ENCODE measurements at places on chromosomes 3 and 15.

- DNase-seq = no peak
Measured at GRCh38 chr15:63764804-63765311, 68.9 kb downstream of the HERC1 start.

GRCh38 chr3:39783680-39784079, 25.7 kb upstream of the MYRIP start:
- DNase-seq = no peak

DNA sequence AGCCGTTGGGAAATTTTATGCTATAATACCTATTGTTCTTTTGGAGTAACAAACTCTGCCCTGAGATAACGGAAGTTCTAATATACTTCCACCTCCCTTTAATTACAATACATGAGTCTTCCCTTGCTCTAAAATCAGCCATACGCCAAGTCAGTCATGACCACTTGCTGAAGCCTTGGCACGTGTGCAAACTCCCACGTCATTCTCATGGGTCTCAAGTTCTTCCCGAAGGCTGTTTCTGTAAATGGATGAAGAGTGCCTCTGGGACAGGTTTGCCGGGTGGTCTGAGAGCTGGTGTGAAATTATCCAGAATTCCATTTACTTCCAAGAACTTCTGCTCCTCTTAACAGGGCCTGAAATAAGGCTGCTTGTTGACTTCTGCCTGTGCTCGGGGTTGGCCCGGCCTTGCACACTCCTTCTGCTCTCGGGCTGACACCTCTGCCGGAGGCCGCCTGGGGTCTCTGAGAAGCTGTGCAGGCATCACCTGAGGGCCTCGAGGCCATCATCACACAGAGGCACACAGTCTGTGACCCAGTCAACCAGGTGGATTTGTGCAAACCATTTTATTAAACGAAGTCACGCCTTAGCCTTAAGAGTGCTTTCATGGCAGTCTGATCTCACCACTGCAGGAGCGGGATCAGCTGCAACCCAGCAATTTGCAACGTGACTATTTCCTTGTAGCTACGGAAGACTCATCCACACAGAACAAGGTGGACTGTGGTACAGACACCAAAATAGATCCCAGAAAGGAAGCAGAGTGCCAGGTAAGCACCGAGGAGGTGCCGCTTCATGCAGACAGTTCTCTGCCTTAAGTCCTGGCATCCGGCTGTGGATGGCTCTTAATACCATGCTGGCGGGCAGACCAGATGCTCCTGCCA, 120.1 kb downstream of the ADAMTS17 start:
- DNase-seq = no peak

DNA sequence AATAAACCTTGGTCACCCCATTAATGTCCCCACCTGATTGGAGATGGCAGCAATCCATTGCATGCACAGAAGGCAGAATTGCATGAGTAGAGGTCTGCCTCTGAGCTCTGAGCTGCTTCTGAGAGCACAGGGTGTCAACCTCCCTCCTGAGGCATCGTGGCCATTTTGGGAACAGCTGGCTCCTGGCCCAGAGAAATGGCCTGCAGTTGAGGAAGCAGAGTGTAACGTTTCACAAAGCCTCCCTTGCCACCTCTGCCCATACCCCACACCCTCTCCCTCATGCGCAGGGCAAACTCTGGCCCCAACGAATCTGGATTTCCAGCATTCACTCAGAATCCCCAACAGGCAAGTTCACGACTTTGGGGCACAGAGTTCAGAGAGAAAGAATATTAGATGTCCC, 198.9 kb downstream of the ADAMTS9 start:
- no peak for DNase-seq

GRCh38 chr15:101348643-101349042, 53.6 kb upstream of the SNRPA1 start:
- DNase-seq = no peak

- no peak for DNase-seq
Measured at GRCh38 chr15:63045879-63046278, 3.3 kb downstream of the TPM1 start.

DNA sequence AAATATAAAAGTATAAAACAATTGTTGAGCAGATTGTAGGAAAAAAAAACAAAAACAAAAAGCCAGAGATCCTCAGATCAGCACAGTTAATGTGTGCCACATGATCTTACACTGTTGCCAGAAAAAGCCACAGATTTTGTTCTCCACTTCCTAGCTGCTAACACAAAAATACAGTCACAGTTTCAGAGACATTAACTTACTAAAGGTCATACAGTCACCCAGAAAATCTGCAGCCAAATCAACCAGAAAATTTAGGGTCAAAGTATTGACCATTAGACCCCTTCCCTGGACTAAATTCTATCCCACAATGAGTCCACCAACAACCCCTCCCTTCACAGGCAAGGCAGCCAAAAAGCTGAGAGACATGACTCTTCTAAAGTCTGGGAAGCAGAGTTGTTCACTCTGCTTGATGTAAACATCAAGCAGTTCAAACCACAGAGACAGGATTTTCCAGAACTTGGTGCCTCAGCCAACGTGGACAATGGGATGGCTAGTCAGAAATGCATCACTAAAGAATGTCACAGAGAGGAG, 59.1 kb downstream of the SST start:
- DNase-seq = no peak

DNA sequence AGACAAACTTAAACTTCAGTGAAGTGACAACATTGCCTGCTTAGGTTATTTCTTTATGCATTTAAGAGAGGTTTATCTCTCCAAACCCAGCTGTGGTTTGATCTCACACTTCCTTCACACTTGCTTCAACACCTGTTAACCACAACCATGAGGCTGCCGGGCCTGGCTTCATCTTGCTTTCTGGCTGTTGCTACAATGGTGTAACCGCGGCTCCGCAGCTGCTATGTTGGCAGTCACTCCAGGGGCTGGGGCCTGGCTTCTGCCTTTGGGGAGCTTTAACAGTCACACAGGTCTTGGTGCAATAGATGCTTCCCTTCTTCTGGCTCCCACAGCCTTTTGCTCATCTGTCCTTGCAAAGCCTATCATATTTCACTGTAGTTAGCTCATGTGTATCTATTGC, 72.9 kb upstream of the MNS1 start:
- no peak for DNase-seq

DNA sequence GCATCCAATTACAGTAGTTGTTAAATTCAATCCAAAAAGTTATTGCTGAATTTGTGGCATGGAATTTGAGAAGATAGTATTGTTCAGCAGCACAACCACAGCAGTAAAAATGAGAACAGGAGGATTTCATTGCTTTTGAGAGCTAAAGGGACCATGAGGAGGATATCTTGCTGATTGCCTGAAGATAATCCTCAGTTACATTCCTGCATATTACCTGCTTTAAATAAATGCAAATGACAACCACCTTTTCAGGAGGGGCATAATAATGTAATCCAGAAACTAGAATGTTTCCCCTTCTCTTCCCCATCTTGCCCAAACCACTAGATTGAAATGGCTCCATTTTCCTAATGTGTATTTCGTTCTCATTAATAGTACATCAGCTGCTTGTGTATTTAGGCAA, 35.2 kb upstream of the SLC2A2 start:
- DNase-seq = no peak

- DNase-seq = peak; percentile 98
Measured at GRCh38 chr3:196643201-196643749, 3.8 kb downstream of the NRROS start.

GRCh38 chr3:152419748-152420147, 151.0 kb downstream of the MBNL1 start:
- no peak for DNase-seq

DNA sequence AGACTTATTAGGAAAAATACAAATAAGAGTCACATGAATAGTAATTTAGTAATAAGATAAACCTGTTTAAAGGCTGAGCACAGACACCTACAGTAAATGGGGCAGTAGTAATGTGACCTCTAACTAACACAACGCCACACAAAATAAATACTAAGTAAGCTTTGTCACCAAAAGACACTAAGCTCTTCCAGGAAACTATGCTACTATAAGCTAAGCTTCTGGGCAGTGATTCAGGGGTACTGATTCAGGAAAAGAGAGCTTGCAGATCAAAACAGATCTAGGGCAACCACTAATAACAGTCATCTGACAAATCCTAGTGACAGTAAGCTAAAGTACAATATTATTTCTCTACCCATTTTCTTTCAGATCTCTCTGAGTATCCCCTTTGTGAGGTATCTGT, 68.8 kb downstream of the PLOD2 start:
- no peak for DNase-seq

GRCh38 chr3:150227839-150228238, 180.3 kb upstream of the TSC22D2 start:
- no peak for DNase-seq

GRCh38 chr3:116263842-116264545, 181.3 kb downstream of the LSAMP start:
- DNase-seq = no peak

GRCh38 chr3:193301433-193301832, 60.4 kb downstream of the PLAAT1 start:
- DNase-seq = no peak

DNA sequence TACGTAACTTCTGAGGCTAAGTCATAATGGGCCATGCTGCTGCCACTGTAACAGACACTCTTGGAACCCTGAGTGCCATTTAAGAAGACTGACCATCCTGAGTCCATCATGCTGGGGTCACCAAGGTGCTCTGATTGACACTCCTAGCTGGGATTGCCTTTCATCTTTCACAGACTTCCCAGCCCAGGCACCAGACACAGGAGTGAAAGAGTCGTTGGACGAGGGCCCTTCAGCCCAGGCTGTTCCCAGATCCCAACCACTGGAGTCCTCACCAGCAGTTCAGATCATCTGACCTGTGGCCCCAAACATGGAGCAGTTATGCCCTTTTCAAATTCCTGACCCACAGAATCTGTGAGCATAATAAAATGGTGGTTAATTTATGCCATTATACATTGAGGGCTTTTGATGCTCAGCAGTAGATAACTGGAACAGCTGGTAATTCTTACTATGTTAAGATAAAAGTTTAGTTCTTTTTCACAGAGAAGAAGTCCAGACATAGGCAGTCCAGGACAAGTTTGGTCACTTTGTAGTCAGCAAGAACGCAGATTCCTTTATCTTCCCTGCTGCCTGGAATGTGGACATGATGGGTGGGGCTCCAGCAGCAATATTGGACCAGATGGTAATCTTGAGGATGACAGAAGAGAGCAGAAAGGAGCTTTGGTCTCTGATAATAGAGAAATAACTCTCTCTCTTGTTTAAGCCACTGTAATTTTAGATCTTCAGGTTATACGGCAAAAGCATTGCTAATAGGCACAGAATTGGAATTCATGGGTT, 7.3 kb upstream of the EHD4 start:
- DNase-seq = no peak

Data from GM12878 (cell line).